ENCODE measurements at places on chromosomes 6 and 20.

- no peak for DNase-seq
Observed at GRCh38 chr6:33248643-33248931, 23.1 kb downstream of the VPS52 start.

DNA sequence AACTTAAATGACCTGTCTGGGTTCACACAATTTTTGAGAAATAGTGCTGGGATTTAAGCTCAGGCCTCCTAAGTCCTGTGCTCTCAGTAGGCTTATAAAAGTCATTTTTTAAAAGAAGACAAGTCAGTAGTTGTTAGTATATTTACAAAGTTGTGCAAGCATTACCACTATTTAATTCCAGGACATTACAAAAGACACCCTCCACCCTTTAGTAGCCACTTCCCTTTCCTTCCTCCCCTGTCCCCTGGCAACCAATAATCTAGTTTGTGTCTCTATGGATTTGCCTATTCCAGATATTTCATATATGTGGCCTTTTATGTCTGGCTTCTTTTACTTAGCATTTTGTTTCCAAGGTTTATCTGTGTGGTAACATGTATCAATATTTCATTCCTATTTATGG is 37.6 kb downstream of the HMGN3 start:
- no peak for DNase-seq

- DNase-seq: no peak
Observed at GRCh38 chr20:61303675-61304074, 51.6 kb downstream of the CDH4 start.

GRCh38 chr6:40799296-40800140 is 212.4 kb upstream of the LRFN2 start:
- no peak for DNase-seq

DNA sequence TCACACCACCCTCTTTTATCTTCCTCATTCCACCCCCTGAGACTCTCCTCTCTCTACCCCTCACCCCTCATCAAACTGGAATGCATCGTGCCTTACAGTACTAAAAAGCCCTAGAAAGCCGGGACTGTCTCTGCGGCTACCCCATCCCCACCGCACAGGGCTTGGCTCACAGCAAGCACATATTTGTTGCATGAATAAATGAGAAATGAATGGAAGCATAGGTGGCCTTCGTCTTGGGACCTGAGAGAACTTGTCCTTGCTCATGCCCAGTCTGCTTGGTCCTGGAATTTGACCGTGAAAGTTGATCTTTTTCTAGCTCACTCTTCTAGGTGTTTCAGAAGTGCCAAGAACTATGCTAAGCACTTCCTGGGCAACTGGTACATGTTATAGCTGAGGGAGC is 53.3 kb downstream of the APCDD1L start:
- no peak for DNase-seq

DNA sequence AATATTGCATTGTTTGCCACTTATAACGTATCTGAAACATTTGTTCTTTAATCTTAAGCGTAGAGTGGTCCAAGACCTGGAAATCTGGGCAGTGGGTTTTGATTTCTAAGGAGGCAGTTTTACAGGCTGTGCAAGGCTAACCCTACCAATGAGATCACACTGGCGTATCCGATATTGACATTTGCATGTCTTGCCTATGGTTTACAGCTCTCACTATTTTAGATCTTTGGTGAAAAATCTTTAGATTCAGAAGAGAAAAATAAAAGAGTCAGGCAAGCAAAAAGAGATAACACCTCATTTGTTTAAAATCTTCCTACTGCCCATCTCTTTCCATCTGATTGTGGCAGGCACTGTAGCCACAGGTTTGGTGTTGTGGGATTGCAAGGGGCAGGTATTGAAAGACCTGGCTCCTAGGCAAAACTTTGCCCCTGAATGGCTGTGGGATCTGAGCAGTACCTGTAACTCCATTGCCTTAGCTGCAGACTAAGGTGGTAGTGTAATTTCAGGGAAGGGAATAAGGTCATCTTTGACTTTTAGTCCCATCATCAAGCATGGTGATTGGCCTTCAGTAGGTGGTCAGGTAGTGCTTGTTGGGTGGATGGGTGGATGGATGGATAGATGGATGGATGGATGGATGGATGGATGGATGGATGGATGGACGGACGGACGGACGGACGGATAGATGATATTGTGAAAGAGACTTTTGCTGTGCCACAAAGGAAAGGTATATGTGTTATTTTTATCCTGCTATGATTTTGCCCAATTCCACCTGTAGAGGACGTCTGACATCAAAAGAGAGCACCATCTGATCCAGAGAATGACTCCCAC is 1.9 kb downstream of the TNFAIP3 start:
- no peak for DNase-seq

GRCh38 chr6:110635096-110635495 is 158.7 kb upstream of the SLC22A16 start:
- no peak for DNase-seq

DNA sequence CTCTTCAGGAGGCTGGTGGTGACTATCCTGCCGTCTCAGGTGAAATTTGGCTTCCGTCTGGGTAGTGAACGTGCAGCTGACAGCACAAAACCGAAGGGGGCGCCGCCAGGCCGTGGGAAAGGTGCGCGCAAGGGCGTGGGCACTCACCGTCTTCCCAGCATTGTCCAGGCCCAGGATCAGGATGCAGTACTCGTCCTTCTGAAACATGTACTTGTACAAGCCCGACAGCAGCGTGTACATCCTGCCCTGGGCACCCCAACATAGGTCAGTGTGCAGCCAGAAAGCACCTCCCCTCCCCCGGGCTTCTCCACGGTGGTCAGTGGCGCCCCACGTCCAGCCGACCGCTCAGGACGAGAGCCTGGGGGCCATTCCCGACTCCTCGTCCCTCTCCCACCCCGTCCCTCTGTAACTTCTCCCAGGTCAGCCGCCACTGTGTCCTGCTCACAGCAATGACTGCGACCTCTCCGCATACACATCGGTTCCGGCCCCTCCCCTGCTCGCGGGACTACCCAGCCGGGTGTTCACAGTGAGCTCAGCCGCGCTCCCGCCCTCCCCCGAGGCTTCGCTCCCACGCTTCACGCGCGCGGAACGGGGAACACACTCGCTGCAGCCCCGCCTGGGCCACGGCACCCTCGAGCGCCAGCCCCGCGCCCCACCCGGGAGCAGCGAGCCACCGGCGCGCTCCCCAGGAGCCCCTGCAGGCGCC is 771 bp downstream of the ARFRP1 start:
- DNase-seq: no peak

DNA sequence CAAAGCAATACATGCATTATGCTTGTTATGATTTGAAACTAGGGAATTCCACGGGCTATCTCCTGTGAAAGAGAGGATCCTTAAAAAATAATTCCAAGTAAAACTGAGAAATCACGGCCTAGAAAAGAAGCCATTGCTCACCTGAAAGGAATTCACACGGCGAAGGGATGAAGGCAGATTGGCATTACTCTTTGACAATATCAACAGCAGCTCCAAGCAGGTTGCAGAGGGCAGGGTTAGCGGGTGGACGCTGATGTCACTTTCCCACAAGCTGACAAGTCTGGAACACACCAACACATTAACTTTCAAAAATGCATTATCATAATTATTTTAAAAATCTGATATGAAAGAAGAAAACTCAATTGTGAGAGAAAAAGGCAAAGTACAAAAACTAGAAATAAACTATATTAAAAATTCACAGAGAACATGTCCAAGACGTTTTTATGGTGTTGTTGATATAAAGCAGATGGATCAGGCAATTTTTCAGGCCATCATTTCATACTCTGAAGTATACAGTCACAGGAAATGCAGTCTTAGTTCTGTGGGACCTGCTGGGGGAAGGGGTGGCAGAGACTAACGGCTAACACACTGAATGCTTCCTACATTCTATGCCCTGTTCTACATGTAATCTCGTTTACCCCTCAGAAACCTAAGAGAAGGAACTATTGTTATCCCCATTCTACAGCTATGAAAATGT is 108.3 kb downstream of the UBE3D start:
- DNase-seq: no peak

DNA sequence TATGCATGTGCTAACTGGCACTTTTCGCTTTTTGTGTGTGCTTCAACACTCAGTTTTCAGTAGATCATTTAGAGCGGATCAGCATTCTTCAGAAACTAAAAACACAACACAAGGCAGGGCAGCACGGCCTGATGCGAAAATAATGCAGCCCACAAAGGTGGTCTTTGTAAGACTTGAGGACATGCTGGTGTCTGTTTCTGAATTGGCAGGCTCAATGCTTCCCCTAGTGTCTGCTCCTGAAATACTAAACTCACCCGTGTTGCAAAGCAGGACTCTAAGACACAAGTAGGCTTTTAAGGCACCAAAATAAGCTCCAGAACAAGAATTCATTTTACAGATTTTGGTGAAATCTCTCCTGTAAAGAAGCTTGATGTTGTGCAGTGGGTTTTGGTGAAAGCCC is 676.5 kb downstream of the TENT5A start:
- no peak for DNase-seq

- DNase-seq: no peak
Observed at GRCh38 chr6:88220493-88220892, 54.3 kb upstream of the CNR1 start.

DNA sequence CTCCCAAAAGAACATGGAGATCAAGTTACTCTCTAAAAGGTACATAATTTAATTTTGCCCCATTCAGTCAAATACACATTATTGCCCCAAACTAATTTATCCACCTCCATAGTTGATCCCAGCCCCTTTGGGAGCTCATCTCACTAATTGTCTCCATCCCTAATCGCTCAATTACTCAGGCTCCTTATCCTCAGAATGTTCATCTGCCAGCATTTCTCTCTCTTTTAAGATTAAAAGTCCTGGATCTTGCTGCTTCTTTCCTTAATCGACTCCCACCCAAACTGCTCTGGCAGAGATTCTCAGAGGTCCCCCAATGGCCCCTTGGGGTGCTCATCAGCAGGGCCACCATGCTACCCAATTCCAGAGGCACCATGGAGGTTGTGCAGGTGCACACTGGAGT is 18.4 kb upstream of the NNAT start:
- no peak for DNase-seq

GRCh38 chr6:135667691-135668455 is 170.3 kb upstream of the AHI1 start:
- DNase-seq: no peak

GRCh38 chr6:100879317-100879716 is 1.8 kb downstream of the ASCC3 start:
- no peak for DNase-seq

GRCh38 chr20:38337561-38338140 is 8.6 kb upstream of the LBP start:
- DNase-seq: no peak

DNA sequence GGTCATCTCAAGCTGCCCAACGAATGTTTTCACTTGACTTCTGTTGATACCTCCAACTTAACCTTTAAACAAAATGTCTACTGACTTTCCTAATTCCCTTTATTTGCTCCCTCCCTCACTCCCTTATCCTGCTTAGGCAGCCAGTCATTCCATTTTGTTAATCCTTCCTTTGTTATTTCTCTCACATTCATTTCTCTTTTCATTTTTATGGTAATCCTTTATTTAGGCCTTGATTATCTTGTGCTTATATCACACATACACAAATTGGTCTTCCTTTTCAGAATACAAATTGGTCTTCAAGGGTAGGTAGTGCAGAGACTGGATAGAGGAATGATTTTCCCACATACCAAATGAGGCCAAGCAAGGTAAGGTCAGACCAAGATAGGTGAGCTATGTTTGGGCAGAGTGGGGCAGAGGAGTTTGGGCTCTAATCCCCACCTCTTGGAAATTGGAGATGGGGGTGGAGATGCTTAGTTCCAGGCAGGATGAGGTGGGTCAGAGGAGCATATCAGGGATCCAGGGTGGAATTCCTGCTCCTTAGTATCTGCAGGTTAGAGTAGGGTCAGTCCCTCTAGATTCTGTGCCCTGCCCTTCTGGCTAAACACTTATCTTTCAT is 2.0 kb upstream of the SPACA1 start:
- no peak for DNase-seq
